ENCODE measurements at places on chromosomes 11 and 22.

DNA sequence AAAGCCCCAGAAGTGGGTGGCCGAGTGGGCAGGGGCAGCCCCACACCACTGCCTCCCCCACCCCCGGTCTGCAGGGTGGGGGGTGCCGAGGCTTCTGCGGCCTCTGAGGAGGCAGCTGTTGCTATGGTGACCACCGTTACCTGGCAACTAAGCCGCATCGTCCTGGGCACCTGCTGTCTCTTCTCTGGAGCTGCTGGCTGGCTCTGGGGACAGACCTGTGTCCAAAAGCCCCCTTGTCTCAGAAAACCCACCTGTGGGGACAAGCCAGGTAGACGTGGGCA lies 79.9 kb upstream of the PRR5 start:
- DNase-seq = no peak

- no peak for DNase-seq
Observed at GRCh38 chr22:38078046-38078840, 5.7 kb downstream of the SLC16A8 start.

DNA sequence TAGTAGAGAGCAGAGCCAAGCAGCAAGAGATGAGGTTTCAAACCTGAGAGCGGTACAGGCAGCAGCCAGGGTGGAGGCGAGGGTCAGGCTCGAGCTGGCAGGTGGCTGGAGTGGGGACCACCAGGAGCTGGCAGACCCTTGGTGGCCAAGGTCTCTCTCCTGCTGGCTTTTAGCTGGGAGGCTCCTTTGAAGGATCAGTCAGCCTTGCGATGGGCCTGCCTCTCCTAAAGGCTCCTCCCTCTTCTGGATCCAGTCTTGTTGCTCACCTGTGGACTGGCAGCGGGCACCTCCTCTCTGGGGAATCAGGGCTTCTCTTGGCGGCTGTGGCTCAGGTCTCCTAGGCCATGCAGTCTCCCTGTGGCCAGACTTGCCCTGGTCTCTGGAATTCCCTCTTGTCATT lies 24.8 kb downstream of the TPST2 start:
- no peak for DNase-seq

GRCh38 chr11:1202776-1203504 lies 19.9 kb upstream of the MUC5B start:
- DNase-seq = peak; percentile 55

GRCh38 chr11:90135016-90135415 lies 553 bp downstream of the NAALAD2 start:
- no peak for DNase-seq

DNA sequence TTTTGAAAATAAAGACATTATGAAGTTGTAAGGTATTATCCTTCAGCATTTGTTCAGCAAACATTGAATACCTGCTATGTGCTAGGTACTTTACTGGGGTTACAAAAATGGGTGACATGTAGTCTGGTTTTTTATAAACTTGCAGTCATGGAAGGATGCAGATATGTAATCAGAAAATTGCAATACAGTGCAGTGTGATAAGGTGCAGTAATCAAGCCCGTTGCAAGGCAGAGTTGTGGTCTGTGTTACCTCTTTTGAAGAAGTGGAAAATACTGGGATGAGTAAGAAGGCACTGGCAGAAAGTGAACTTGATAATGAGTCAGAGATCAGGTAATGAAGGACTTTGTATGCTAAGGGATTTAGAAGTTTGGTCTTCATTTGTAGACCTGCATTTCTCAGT lies 8.1 kb downstream of the FBXO7 start:
- DNase-seq = no peak

- no peak for DNase-seq
Observed at GRCh38 chr11:5368502-5369043, 15.0 kb upstream of the OR51M1 start.

DNA sequence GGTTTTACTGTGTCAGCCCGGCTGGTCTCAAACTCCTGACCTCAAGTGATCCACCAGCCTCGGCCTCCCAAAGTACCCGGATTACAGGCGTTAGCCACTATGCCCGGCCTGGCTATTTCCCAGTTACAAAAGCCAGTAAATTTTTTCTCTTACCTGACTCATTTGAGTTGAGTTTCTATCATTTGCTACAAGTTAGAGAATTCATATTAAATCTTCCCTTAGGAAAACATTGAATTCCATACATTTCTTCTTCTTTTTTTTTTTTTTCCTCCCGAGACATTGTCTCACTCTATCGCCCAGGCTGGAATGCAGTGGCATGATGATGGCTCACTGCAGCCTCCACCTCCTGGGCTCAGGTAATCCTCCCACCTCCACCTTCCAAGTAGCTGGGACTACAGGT lies 26.0 kb downstream of the CHEK2 start:
- no peak for DNase-seq

DNA sequence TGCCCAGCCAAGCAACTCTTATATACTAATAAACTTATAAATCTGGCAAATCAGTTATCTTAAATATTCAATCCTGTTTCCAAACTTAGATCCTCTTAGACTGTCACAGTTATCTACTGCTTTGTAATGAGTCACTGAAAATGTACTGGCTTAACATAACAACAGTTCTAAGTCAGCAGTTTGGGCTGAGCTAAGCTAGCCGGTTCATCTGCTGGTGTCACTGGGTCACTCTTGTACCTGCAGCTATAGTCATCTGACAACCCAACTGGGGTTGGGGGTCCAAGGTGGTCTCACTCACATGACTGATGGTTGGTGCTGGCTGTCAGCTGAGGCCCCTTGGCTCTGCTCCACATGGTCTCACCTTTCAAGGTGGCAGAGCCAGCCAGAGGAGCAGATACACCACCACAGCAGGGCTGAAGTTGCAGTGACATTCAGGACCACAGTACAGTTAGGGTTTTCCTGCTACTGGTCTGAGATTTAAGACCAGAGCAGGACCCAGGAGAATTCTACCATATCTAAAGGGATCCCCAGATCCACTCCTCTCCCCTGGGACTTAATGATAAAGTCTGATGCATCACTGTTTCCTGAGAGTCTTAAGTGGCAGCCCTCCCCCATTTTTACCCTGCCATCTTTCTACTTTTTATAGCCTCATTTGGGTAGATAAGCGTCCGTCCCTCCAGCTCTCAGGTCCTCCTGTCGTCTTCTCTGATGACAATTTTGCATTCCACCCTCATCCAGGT lies 7.9 kb upstream of the MACROD1 start:
- no peak for DNase-seq

DNA sequence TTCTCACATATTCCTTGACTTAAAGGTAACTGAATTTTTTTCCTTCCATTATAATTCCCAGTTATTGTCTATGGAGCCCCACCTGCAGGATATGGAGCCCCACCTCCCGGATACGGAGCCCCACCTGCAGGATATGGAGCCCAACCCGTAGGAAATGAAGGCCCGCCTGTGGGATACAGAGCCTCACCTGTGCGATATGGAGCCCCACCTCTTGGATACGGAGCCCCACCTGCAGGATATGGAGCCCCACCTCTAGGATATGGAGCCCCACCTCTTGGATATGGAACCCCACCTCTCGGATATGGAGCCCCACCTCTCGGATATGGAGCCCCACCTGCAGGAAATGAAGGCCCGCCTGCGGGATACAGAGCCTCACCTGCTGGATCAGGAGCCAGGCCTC lies 28.1 kb downstream of the WBP2NL start:
- DNase-seq = no peak

DNA sequence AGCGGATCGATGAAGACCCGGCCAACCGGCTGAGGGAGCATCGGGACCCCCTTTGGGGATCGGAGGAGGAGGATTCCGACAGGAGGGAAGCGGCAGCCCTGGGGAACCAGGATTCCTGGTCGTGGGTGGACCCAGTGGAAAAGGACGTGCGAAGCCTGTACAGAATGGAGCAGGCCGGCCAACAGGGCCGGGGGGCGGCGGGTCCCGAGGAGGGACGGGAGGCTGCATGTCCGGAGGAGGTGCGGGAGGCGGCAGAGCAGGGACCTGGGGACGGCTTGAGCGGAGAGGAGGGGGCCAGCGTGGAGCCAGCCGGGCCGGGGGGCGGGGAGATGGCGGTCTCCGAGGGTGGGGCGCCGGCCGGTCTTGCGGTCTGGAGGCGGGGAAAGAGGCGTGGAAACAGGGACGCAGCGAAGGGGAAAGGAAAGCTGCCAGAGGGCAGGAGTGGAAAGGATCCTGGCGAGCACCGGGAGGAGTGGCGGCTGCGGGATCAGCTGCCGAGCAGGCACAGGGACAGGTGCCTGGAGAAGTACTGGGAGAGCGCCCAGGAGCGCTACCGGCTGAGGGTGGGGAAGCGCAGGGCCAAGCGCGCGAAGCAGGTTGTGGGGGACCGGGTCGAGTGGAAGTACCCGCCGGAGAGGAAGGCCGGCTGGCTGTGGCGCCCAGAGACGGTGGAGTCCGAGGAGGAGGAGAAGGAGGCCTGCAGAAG lies at the start of gene ANO5:
Gene ANO5 (plus strand): TSS at position 444 of the 706 bp plus-strand sequence. CDS start 408 bp downstream, outside the sequence.
- DNase-seq = no peak
